T-helper 2 cell treated with Interferon-gamma antibody and Interleukin-4, amounts not matched to agents 100 ng/mL and 5 ng/mL, for 36 hours (primary cell): ENCODE measurements at places on chromosomes 2 and 18. TPM values are rescaled to one million over a fixed set of nuclear protein-coding genes. Genes with fewer than 3 reads are reported as not detected.

The AMER3 gene
- not detected in 2 replicates for total RNA-seq

The EHD3 gene
- 1.8 and 1.9 TPM in 2 replicates for total RNA-seq

The SLC9A4 gene
- 0.11 and 0.18 TPM in 2 replicates for total RNA-seq

The UPP2 gene
- total RNA-seq, result not detected in 2 replicates

The TNFAIP6 gene
- not detected in 2 replicates for total RNA-seq

The PCARE gene
- total RNA-seq, result not detected in 2 replicates
